Peyer's patch (tissue), 4 donors: ENCODE measurements at places on chromosomes 3 and 15.
A peak's percentile ranks its signal among the peaks of the same experiment; 100 is the strongest.

DNA sequence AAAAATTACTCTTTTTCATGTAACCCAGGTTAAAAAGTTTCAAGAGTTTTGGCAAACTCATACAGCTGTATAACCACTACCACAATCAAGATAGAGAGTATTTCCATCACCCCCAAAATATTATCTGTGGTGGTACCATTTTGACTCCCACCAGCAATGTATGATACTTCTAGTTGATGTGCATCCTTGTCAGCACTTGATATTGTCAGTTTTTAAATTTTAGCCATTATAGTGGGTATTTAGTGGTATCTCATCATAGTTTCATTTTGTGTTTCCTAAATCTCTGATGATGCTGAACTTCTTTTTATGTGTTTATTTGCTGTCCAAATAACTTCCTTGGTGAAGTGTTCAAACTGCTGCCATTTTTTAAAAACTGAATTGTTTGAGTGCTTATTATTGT, 14.6 kb downstream of the CTDSPL start:
- H3K36me3 ChIP-seq = no peaks in the 10 kb centered on the region
- no peak overlapping the region for H3K4me3 ChIP-seq
- DNase-seq = no peak
- no peaks in the 10 kb centered on the region for H3K4me1 ChIP-seq

- peak; percentile 57 for DNase-seq
- H3K27ac ChIP-seq = no peak overlapping the region
- H3K27me3 ChIP-seq = no peaks in the 10 kb centered on the region
- no peaks in the 10 kb centered on the region for H3K36me3 ChIP-seq
- no peak overlapping the region for H3K4me3 ChIP-seq
Observed at GRCh38 chr3:120147072-120147871, 53.0 kb upstream of the GSK3B start.

GRCh38 chr15:66389859-66390381, 3.2 kb downstream of the MAP2K1 start:
- no peak overlapping the region for H3K4me3 ChIP-seq
- no peaks in the 10 kb centered on the region for H3K27me3 ChIP-seq
- no peak overlapping the region for H3K27ac ChIP-seq
- no peaks in the 10 kb centered on the region for H3K36me3 ChIP-seq
- no peak for DNase-seq

DNA sequence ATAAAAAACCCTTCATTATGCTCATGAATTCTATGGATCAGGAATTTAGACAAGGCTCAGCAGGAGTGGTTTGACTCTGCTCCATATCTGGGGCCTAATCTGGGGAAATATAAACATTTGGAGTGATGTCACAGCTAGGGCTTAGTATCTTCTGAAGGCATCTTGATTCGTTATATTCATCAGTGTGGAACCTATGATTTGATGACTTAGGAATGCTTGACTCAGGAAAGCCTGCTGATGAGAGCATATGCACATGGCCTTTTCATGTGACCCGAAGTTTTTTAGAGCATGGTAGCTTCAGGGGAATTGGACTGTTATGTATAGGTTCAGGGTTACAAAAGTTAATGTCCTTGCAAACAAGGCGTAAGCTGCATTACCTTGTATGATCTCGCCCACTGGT, 184.9 kb upstream of the LRRC3B start:
- no peaks in the 10 kb centered on the region for H3K27me3 ChIP-seq
- DNase-seq = no peak
- no peak overlapping the region for H3K27ac ChIP-seq
- no peak overlapping the region for H3K4me3 ChIP-seq
- no peaks in the 10 kb centered on the region for H3K4me1 ChIP-seq

DNA sequence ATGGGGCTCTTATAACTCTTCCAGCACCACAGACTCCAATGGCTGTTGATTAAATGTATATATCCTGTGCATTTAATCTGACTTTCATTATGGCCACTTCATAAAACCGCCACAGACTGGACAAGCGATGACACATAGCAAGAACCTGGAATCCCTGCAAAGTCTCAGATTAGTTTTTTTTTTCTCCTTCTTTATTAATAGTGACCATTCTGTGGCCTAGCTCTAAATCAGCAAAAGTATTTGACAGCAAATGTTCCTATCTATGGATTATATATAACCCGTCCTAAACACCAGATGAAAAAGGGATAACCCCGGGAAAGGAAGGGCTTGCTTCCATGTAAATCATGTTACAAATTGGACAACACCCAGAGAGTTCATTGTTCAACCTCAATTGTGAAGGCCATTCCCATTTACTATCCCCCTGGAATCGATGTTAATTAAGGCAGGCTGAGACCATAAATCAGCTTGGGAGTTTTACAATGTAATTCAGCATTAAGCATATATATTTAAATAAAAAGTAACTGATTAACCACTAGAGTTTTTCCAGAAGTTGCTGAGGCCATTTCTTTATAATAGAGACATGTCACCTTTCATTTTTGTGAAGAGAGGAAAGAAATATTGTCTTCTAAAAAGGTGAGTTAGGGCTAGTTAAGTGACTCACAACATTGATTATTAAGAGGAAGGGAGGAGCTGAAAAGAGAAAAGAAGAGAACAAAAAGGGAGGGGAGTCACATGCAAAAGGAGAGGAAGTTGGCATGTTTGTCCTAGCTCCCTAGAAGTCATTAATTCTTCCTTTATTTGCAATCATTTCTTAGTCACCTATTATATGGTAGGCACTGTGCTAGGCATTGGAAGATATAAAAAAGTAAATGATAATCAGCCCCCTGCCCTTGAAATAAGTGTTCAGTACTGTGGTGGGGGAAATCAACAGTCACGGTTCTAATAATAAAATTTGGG, 26.2 kb downstream of the ALDH1A2 start:
- no peaks in the 10 kb centered on the region for H3K36me3 ChIP-seq
- H3K27me3 ChIP-seq = no peaks in the 10 kb centered on the region
- H3K4me1 ChIP-seq = peaks cover 3% of the 10 kb centered on the region
- no peak overlapping the region for H3K27ac ChIP-seq
- no peak for DNase-seq

GRCh38 chr15:91196768-91197167, 96.7 kb downstream of the SV2B start:
- no peak overlapping the region for H3K27ac ChIP-seq
- no peaks in the 10 kb centered on the region for H3K4me1 ChIP-seq
- H3K27me3 ChIP-seq = no peaks in the 10 kb centered on the region
- DNase-seq = no peak
